Activated CD4-positive, CD25-positive, alpha-beta regulatory T cell treated with anti-CD3 and anti-CD28 coated beads, Interleukin-2, amount 50 U/mL, for 24 hours (primary cell): ENCODE measurements at places on chromosomes 11 and 22.

DNA sequence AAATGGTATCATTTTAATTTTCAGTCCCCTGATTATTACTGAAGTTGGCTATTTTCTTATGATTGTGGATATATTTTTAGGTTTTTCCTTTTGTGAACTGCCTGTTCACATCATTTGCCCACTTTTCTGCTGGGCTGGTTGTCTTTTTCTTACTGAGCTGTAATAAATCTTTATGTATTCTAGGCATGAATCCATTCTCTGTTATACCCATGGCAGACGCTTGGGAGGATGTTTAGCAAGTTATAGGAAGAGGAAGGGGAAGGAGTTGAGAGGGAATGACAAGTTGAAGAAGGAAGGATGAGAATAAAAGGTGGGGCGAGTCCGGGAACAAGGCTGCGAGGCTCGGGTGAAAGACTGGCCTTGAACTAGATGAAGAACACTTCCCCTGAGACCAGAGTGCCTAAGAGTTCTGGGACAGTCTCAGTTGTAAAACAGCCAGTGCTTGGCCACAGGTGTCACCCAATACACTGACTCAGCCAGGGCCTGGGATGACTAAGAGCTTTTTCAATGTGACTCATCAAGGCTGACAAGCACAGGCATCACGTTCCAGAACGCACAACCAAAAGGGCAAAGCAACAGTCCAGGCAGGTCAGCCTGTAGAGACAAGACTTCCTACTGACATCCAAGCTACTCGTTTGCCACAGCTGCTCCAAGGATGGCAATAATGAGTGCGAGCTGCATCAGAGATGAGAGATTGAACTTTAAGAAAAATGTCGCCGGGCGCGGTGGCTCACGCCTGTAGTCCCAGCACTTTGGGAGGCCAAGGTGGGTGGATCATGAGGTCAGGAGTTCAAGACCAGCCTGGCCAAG, 35.2 kb downstream of the LRFN4 start:
- peak; percentile 99 for ATAC-seq

GRCh38 chr11:131530407-131530806, 160.0 kb downstream of the NTM start:
- no peak for ATAC-seq

GRCh38 chr11:83726316-83726715, 440.1 kb upstream of the CCDC90B start:
- ATAC-seq = no peak

DNA sequence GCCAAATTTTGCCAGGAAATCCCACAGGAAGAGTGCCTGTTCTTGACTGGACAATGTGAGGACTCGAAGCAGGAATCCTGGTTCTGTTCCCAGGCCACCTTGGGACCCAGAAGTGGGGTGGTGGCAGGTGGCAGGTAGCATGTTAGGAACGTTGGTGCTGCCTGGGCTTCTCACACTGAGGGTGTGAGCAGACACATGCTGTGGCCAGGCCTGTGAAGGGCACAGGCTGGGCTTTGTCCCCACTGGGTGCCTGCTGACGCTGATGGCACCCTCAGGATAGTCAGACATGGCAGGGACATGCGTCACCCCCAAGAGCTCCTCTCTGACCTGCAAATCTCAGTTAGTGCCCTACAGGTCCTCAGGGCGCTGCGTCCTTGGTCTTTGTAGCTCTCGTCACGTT, 21.1 kb upstream of the NECTIN1 start:
- no peak for ATAC-seq

- ATAC-seq = no peak
Measured at GRCh38 chr11:16364254-16364653, 7.9 kb upstream of the SOX6 start.

- no peak for ATAC-seq
Measured at GRCh38 chr11:104058680-104059079, 22.2 kb downstream of the DDI1 start.

DNA sequence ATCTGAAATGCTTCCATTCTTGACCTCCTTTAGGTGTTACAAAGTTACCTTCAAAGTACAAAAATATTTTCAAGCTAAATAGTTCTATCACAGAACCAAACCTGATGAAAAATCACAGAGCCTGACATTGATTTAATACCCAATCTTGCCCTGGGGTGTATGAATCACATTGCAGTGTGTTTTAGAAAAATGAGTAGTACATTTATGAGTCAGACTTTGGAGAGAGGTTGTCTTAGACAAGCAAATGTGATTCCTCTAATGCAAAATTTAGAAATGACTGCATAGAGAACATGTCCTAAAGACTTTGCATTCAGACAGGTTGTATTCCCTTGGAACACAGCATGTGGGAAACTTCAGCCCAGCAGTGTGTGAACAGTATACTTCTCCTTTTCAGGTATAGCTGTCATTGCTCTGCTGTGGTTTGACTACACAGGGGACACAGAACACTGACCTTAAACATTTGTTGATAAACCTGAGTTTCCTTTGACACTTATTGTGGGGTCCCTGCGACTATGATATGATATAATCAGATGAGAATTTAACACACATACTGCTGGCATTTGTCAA, 972.1 kb downstream of the JRKL start:
- no peak for ATAC-seq

GRCh38 chr22:38754751-38755154, 1.0 kb downstream of the SUN2 start:
- no peak for ATAC-seq

GRCh38 chr11:69512136-69512535, 30.7 kb downstream of the LINC01488 start:
- ATAC-seq = no peak

- ATAC-seq = no peak
Measured at GRCh38 chr22:29628996-29629902, 25.8 kb downstream of the NF2 start.

GRCh38 chr22:26267856-26268255, 98.6 kb downstream of the SEZ6L start:
- no peak for ATAC-seq

DNA sequence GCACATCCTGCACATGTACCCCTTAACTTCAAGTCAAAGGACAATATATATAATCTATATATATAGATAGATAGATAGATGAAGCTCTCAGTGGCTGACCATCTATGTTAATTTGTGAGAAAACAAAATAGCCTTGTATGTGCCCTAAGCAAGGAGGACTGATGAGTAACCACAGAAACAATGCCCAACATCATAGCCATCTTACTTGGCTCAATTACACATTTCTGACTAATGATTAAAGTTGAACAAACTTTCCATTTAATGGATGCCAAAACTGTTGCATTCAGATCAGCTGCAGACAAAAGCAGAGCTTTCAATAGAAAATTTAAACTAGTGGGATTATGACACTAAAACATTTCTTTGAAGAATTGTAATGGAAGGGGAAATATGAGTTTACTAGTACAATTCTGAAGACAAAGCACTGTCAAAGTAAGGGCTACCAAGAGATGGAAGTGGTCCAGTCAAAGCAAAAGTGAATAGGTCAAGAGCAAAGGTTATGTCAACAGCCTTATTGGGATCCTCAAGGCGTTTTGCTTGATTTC, 1188.2 kb upstream of the RAG2 start:
- ATAC-seq = no peak

DNA sequence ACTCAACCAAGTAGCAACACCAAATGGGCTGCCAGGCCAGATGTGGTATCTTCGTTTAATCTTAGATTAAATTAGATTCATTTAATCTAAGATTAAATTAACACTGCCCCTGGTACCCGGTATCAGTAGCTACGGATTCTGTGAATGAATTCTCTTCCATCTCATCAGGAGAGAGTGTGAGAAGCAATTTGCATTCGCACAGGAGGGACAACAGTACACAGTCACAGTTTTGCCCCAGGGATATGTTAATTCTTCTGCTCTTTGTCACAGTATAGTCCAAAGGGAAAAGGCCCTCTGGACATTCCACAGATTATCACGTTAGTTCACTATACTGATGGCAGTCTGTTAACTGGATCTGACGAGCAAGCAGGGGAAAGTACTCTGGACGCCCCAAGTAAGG, 22.9 kb downstream of the ASCL2 start:
- ATAC-seq = no peak

GRCh38 chr22:28506150-28506535, 173.5 kb downstream of the TTC28 start:
- ATAC-seq = no peak

DNA sequence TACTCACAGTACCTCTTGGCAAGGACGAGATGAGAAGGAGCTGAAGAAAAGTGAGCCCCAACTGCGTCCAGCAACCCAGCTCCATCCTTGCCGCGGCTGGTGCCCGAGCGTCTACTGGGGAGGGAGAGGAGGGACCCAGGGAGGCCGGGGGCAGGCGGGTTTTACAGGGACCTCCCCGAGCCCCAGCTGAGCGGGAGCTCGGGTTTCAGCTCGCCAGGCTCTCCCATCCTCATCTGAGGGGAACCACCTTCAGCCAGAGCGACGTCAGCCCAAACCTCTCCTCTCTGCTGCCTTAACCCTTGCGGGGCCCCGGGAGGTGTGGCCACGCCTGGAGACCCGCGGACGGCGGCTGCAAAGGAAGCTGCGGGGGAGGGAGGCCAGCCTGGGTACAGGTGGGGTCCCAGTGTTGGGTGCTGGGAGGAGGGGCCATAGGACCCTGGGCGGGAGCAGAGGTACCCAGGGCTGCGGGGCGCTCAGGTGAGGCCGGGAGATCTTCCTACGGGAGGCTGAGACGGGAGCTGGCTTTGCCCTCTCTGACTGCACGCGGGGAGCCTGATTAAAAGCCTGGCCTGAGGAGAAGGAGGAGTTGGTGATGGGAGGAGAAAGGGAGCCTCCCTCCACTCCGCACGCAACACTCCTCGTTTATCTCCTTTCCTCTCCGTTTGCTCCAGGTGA, at the start of gene PAMR1:
TSS of gene PAMR1 (minus strand) at position 116 of the 675 bp plus-strand sequence. CDS start at position 85, 31 bp downstream.
- ATAC-seq = no peak

DNA sequence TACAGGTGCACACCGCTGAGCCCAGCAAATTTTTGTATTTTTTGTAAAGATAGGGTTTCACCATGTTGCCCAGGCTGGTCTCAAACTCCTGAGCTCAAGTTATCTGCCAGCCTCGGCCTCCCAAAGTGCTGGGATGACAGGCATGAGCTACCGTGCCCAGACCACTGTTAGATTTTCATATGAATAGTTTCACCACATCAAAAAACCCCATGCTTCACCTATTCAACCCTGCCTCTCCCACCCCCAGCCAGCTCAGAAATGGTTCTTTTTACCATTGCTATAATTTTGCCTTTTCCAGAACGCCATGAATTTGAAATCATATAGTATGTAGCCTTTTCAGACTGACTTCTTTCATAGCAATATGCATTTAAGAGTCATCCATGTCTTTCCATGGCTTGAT, 37.9 kb downstream of the CDPF1 start:
- ATAC-seq = no peak

DNA sequence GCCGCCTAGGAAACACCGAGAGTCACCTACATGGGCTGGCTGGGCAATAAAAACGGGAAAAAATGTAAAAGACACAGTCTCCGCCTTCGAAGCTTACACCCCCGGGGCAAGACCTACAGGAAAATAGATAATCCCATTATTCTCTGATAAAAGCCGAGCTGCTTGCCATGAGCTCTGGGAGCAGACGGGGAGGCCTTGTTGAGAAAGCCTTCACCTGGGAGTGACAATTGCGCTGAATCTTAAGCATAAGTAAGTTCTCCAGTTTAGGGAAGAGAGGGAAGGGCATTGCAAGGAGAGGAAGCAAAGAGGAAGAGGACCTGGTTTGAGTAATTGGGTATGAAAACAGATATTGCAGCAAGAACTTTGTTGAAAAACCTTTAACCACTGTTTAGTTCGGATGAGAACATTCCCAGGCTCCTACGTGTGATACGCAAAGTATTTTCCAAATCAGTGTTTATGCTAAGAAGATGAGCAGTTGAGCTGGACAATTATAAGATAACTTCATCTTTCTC, 813 bp upstream of the BTBD10 start:
- no peak for ATAC-seq

DNA sequence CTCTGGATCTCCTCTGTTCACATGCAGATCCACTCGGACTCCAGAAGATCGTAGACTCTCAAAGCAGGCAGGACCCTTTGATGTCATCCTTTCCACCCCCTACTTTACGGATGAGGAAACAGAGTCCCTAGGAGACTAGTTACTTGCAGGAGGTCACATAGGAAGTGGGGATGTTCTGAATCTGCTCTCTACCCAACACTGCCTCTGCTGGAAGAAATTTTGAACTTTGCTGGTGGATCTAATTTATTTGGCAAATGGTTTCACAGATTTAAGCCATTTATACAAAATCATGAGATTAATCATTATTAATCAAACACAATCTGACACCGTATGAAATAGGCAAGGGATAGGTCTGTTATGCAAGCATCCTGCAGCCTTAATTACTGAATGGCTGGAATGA, 55.0 kb upstream of the USP47 start:
- no peak for ATAC-seq

DNA sequence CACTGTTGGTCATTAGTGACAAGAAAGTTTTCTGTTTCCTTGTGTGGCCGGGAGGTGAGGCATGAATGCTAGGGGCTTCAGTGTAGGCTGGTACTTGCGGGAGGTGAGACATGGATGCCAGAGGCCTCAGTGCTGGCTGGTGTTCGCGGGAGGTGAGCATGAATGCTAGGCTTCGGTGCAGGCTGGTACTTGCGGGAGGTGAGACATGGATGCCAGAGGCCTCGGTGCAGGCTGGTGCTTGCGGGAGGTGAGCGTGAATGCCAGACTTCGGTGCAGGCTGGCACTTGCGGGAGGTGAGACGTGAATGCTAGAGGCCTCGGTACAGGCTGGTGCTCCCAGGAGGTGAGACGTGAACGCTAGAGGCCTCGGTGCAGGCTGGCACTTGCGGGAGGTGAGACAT, 48.4 kb downstream of the ANO1 start:
- no peak for ATAC-seq

GRCh38 chr11:132448334-132448995, 1078.0 kb downstream of the NTM start:
- ATAC-seq = no peak

GRCh38 chr11:65112546-65113360, 1.1 kb downstream of the TM7SF2 start:
- peak; percentile 42 for ATAC-seq

GRCh38 chr11:13495929-13496328, at the start of gene PTH:
Gene PTH (minus strand): TSS chr11:13495997. CDS start chr11:13492855, 3,142 bp downstream.
- no peak for ATAC-seq

DNA sequence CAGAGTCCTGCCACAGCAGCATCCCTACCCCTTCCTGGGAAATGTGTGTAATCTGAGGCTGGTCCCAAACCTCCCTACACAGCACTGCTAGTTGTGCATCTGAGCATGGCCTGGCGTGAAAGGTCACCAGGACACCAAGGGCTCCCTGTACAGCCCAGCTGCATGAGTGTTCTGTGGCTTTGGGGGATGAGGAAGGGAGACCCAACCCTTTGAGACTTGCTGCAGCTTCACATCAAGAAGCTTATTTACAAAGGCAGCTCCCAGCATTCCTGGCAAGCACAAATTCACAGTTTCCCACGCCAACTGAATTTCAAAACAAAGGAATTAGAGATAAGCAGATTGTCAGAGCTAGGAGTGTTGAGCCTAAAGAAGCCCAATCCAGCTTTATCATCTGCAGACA, 32.2 kb downstream of the CSNK2A3 start:
- ATAC-seq = no peak

DNA sequence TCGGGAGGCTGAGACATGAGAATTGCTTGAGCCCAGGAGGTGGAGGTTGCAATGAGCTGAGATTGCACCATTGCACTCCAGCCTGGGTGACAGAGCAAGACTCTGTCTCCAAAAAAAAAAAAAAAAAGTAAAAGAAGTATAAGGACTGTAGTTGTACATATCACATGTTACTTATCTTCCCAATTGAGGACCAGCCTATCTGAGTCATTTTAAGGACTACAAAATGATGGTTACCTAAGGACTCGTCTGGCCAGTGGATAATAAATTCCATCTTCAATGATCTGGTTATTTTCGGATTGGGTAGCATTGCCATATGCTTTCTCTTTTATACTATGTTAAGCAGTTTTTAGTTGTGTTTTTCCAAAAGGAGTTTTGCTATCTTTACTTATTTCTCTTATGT, 55.3 kb downstream of the PPFIA1 start:
- no peak for ATAC-seq
